ENCODE measurements at places on chromosomes 3 and 15. TPM values are rescaled to one million over a fixed set of nuclear protein-coding genes. Genes with fewer than 3 reads are reported as not detected.

Gene BNC1
- 2.8 TPM for total RNA-seq

- DNase-seq = peak; percentile 34
Observed at GRCh38 chr3:127915937-127916493, 983 bp downstream of the KBTBD12 start.

Gene WDR49
- 2.2 TPM for total RNA-seq

GRCh38 chr3:180633722-180634121, 31.8 kb downstream of the TTC14 start:
- DNase-seq = no peak

GRCh38 chr3:31622636-31623288, 90.0 kb downstream of the STT3B start:
- no peak for DNase-seq

DNA sequence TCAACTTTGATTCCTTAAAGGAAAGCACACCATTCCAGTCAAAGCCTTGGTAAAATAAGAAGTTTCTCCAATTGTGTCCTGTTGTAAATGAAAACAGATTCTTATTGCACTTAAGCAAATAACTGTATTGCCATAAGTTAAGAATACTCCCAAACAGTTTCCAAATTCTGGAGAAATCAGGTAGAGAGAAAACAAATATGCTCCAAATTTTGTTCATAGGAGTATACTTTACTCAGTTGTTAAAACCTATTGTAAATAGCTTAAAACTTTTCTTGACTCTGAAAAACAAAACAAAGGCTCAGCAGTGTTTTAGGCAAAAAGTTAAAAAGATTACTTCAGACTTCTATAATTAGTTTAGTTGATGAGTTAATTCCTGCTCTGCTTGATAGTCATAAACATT, 42.4 kb downstream of the LNP1 start:
- no peak for DNase-seq

Gene RIOX2
- total RNA-seq = 45.7 TPM

DNA sequence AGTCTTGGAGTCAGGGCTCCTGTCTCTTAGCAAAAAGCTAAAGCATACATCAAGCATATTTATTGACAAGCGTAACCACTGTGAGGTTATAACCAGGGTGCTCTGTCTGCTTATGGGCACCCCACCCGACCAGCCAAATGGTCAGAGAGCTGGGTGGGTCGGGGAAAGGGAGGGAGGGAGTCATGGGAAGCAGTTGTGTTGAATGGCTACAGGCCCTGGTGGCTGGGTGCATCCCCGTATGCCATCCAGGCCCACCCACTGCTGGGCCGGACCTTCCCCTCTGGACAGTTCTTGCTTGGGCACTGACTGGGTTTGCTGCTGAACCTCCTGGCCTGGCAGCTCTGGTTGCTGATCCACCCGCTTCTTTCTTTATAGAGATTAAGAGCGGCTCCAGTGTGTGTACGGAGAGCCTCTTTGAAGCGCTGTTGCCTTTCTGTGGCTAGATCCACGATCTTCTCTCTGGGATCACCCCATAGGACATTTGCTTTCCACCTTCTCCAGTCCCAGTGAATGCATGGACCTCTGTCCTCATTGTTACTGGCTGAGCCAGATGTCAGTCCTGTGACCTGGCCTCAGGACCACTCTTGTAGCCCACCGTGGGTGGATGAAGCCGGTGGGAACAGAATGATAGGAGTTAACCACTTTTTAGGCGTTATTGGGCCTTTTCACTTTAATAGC, 59.6 kb downstream of the SMAD3 start:
- DNase-seq = no peak

DNA sequence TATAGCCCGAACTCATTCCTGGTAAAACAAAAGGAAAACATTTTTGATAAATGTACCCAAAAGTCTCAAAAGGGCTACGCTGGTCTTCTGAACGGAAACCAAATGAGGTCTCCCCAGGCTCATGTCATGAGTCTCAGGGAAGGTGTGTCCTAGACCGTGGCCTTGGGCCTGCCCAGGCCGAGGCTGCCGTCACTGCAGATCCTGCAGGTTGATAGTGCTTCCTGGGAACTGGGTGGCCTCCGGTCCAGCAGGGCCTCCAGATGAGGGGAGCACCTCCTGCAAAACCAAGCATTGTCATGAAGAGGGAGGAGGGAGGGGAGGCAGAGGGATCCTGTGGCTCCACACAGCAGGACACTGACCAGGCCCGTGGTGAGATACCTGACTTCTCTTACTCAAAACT, 37.5 kb downstream of the ZXDC start:
- DNase-seq = no peak

DNA sequence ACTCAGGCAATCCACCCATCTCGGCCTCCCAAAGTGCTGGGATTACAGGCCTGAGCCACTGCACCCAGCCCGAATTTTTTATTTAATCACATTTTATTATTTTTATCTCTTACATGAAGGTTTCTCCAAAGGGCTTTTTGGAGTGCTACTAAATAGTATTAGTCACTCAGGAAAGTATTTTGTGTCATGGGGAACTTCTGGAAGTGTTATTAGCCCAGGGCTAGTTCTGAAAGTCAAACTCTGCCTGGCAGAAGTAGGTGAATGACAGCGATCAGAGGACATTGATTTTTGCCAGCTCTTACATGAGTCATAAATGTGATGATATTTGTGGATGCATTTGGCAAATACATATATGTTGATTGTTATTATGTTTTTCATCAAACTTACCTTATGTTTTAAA, 48.7 kb downstream of the ZPLD1 start:
- DNase-seq = no peak
